ENCODE measurements at places on chromosomes 3 and 15. TPM values are rescaled to one million over a fixed set of nuclear protein-coding genes. Genes with fewer than 3 reads are reported as not detected.
A peak's percentile ranks its signal among the peaks of the same experiment; 100 is the strongest.

Gene C3orf85
- total RNA-seq, result not detected

Gene GNAT1
- not detected for total RNA-seq

DNA sequence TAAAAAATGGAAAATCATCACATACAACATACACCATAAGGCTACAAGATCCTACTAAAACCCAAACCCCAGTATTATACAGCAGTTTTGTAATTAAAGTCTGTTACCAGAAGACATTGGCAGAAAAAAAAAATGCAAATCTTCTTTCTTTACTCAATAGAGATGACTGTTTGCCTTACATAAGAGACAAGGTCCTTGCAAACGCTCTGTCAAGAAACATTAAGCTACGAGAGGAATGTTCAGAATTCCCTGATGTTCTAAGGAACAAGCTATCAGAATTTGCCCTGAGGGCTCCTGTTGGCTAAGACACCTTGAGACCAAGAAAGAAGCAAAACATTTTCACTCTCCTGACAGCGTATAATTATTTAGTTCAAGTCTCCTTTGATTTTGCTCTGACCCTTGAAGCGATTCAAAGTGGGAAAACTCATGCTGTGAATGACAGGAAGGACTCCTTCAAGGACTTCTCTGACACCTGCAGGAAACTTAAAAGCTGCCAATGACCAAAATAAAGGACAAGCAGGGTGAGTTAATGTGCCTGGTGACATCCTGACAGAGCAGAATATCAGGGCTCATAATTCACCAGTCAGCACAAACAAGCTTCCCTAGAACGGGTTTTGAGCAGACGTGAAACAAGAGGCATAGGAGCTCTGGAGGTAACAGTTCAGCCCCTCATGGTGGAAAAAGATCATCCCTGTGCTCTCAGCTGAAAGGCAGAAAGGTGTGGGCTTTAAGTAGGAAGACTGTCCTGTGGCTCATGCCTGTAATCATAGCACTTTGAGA, 2.5 kb downstream of the SCAMP2 start:
- H3K36me3 ChIP-seq, result peaks cover 20% of the 10 kb centered on the region
- H3K27ac ChIP-seq, result peak overlapping the region; percentile 52
- H3K4me1 ChIP-seq, result peaks cover 55% of the 10 kb centered on the region
- H3K4me3 ChIP-seq, result peak overlapping the region; percentile 43
- DNase-seq, result no peak
- peaks cover 2% of the 10 kb centered on the region for H3K27me3 ChIP-seq

- peaks cover 8% of the 10 kb centered on the region for H3K4me1 ChIP-seq
- no peaks in the 10 kb centered on the region for H3K36me3 ChIP-seq
- no peak within 1 kb of the TSS for H3K4me3 ChIP-seq
- no peak within 1 kb of the TSS for H3K27ac ChIP-seq
These were observed at the start of gene PSTPIP1 for GRCh38 chr15:76994971-76995945. Gene PSTPIP1 (plus strand): TSS chr15:76995126. CDS start chr15:76995574, 448 bp downstream.

DNA sequence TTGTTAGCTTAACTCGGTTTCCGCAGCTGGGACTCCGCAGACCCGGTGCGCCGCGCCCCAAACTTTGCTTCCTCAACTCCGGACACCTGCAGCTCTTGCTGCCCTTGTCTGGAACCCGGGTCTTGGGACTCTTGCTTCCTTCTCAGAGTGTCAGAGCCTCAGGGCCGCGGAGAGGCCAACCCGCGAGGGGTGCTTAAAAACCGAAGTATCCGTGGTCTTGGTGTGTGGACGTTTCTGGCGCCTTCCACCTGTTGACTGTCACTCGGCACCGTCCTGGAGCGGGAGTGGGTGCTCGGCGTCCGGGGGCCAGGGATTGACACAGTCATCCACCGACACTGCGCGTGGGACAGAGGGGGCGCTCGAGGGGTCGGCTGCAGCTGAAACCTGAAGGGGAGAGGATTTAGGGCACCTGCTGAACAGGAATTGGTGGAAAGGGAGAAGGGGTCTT, 386 bp downstream of the SQOR start:
- H3K27me3 ChIP-seq, result no peaks in the 10 kb centered on the region
- DNase-seq, result peak; percentile 15
- H3K36me3 ChIP-seq, result no peaks in the 10 kb centered on the region
- H3K4me1 ChIP-seq, result peaks cover 62% of the 10 kb centered on the region

- peaks cover 2% of the 10 kb centered on the region for H3K27me3 ChIP-seq
- no peak overlapping the region for H3K27ac ChIP-seq
- peaks cover 24% of the 10 kb centered on the region for H3K4me1 ChIP-seq
These were observed 99.1 kb downstream of the UBE2E2 start for GRCh38 chr3:23302271-23302670.

DNA sequence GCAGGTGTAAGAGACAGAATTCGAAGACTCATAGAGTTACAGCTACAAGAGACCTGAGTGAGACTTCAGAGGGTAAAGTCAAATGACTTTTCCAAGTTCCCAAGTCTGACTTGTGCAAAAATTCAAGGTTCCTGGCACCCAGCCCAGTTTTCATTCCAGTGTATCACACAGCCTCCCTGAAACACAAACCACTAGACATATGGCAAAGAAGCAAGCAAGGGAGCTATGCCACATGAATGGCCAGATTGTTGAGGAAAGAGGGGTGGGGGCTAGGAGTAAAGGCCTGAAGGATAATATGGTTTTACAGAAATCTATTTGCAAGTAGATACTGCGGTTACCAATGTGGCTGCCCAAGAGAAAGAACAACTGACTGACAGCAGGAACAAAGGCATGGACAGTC, 301.2 kb downstream of the MECOM start:
- no peaks in the 10 kb centered on the region for H3K4me1 ChIP-seq
- H3K36me3 ChIP-seq, result no peaks in the 10 kb centered on the region
- peak; percentile 2 for DNase-seq
- no peak overlapping the region for H3K27ac ChIP-seq
- H3K4me3 ChIP-seq, result no peak overlapping the region
- no peaks in the 10 kb centered on the region for H3K27me3 ChIP-seq

- H3K27ac ChIP-seq, result no peak overlapping the region
- no peaks in the 10 kb centered on the region for H3K36me3 ChIP-seq
- no peak overlapping the region for H3K4me3 ChIP-seq
- no peaks in the 10 kb centered on the region for H3K27me3 ChIP-seq
These were observed 132.1 kb upstream of the SATB1 start for GRCh38 chr3:18557216-18557615.

DNA sequence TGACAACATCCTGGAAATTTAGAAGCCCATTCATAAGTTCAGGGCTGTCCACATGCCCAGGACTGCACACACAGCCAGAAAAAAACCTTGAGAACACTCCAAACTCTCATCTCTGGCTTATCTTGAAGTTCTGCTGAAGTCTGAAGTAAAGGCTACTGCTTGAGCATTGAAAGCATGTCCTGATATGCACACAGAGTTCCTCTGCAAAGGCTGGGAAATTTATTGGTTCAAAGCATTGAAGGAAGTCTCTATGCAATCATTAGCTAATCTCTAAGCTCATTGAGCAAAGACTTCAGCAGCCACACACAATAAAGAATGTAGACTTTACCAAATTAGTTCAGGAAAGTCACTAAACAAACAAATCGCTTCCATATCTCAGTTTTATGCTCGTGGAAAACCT, 162.0 kb upstream of the STT3B start:
- no peak overlapping the region for H3K4me3 ChIP-seq
- H3K4me1 ChIP-seq, result peaks cover 13% of the 10 kb centered on the region
- no peak for DNase-seq
- no peaks in the 10 kb centered on the region for H3K36me3 ChIP-seq
- no peak overlapping the region for H3K27ac ChIP-seq

DNA sequence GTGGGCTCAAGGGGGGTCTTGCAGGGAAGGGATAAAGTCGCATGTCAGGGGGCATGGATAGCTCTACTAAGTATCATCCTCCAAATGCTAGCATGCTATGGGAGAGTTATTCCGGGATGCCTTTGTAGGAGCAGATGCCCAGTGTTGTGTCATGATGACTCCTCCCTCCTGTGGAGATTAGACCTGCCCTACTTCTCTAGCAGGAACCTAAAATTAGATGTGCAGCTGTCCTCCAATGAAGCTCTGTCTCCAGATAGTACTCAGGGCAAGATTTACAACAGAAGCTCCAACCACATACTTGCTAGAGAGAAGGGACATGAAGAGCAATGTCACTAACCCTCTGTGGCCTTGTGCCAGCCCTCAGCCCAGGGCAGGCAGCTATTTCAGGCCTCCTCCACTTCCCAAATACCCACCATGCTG, 82.5 kb downstream of the AGBL1 start:
- H3K36me3 ChIP-seq, result no peaks in the 10 kb centered on the region
- no peak overlapping the region for H3K27ac ChIP-seq

All from HFFc6 (cell line).